ENCODE measurements at places on chromosomes 1 and 21. TPM values are rescaled to one million over a fixed set of nuclear protein-coding genes. Genes with fewer than 3 reads are reported as not detected.

The HHAT gene
- total RNA-seq: 2.3 TPM

The STUM gene
- total RNA-seq: 11.0 TPM

The SMYD2 gene
- total RNA-seq: 26.0 TPM

The NCAM2 gene
- total RNA-seq: 4.3 TPM

The CD58 gene
- total RNA-seq: 8.0 TPM

The AQP10 gene
- total RNA-seq: not detected

The ADGRL4 gene
- total RNA-seq: not detected

The IL23R gene
- not detected for total RNA-seq

The BCL2L15 gene
- 1.8 TPM for total RNA-seq

The ATXN7L2 gene
- 54.9 TPM for total RNA-seq

The MCOLN2 gene
- not detected for total RNA-seq

The CFAP74 gene
- total RNA-seq: not detected

The RGS13 gene
- not detected for total RNA-seq

The HAX1 gene
- total RNA-seq: 79.1 TPM

The CFH gene
- not detected for total RNA-seq

The SPRR2D gene
- not detected for total RNA-seq

The TNFRSF18 gene
- 3.0 TPM for total RNA-seq

The FAM151A gene
- total RNA-seq: not detected

The SLFNL1 gene
- 0.20 TPM for total RNA-seq

The CHIA gene
- total RNA-seq: not detected

The NUP210L gene
- 0.10 TPM for total RNA-seq

The AIM2 gene
- 5.3 TPM for total RNA-seq

The ANKRD35 gene
- 2.1 TPM for total RNA-seq

The GPR37L1 gene
- total RNA-seq: not detected

The C1orf185 gene
- not detected for total RNA-seq

The TRIM17 gene
- total RNA-seq: not detected

The KRTAP7-1 gene
- total RNA-seq: not detected

The SPRR2E gene
- total RNA-seq: not detected

The PRKAA2 gene
- 1.3 TPM for total RNA-seq

The ZFYVE9 gene
- total RNA-seq: 25.6 TPM

The AMPD1 gene
- total RNA-seq: not detected

The SPRR2B gene
- total RNA-seq: not detected

The DNAJC28 gene
- total RNA-seq: 5.3 TPM

The RHOU gene
- total RNA-seq: 79.7 TPM

The TNFSF4 gene
- 0.34 TPM for total RNA-seq

Data from glutamatergic neuron (in vitro differentiated cells).